ENCODE measurements at places on chromosomes 1 and 21. TPM values are rescaled to one million over a fixed set of nuclear protein-coding genes. Genes with fewer than 3 reads are reported as not detected.

NR1I3 gene
- total RNA-seq = not detected

F5 gene
- total RNA-seq = not detected

KIF21B gene
- total RNA-seq = 1.7 TPM

PRKAA2 gene
- 0.13 TPM for total RNA-seq

KRTAP24-1 gene
- not detected for total RNA-seq

CAPN2 gene
- total RNA-seq = 155 TPM

APCS gene
- not detected for total RNA-seq

GRCh38 chr1:91101328-91101727 is 79.5 kb upstream of the ZNF644 start:
- H3K27me3 ChIP-seq = no peaks in the 10 kb centered on the region
- DNase-seq = no peak
- H3K27ac ChIP-seq = no peak overlapping the region
- no peaks in the 10 kb centered on the region for H3K36me3 ChIP-seq

- no peaks in the 10 kb centered on the region for H3K36me3 ChIP-seq
- DNase-seq = no peak
- no peaks in the 10 kb centered on the region for H3K27me3 ChIP-seq
- H3K4me3 ChIP-seq = no peak overlapping the region
These were observed 141.9 kb downstream of the CLEC20A start for GRCh38 chr1:178354816-178355215.

DNA sequence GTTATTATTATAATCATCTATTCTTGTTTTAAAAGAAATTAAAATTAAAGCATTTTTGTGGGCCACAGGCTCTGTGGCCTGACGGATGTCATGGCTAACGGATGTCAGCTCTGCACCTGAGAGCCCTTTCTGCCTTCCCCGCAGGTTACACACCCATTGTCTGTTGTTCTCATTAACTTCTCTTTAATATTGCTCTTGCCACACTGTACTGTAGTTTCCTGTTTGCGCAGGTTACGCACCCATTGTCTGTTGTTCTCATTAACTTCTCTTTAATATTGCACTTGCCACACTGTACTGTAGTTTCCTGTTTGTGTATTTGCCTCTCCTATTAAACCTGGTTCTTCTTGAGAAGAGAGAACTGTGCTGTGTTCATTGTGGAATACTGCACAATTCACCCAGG is 294.4 kb upstream of the PLXNA2 start:
- H3K36me3 ChIP-seq = no peaks in the 10 kb centered on the region
- peaks cover 6% of the 10 kb centered on the region for H3K4me1 ChIP-seq
- no peak overlapping the region for H3K27ac ChIP-seq

DNA sequence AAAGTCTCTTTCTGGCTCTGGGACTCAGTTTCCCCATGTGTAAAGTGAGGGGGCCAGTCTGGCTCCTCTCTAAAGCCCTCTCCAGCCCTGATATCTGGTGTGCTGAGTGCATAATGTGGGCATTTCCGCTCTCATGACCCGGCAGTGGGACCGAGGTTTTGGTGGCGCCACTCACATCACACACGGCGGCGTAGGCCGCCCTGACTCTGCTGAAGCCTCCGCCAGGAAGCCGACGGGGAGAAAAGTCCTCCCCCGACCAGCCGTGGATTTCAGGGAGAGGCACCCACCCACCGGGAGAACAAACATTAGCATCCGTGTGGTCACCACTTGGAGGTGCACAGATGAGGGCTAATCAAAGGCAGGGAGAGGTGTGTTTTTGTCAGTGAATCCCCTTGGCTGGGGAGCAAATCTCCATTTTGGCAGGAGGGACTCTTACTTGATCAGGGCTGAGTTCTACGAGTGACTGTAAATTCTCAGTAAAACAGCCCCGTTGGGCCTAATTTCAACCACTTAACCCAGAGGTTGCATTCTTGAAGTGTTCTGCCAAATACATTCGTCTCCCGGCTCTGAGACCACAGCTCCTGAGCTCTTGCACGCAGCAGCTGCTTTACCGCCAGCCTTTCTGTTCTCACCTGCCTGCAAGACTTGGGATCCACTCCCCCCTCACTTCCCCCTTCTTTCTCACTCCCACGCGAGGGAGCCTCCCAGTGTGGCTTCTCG is 118.2 kb downstream of the FOXD2 start:
- no peaks in the 10 kb centered on the region for H3K36me3 ChIP-seq
- H3K4me3 ChIP-seq = no peak overlapping the region
- no peaks in the 10 kb centered on the region for H3K27me3 ChIP-seq
- no peak overlapping the region for H3K27ac ChIP-seq
- H3K4me1 ChIP-seq = peaks cover 11% of the 10 kb centered on the region
- no peak for DNase-seq

DNA sequence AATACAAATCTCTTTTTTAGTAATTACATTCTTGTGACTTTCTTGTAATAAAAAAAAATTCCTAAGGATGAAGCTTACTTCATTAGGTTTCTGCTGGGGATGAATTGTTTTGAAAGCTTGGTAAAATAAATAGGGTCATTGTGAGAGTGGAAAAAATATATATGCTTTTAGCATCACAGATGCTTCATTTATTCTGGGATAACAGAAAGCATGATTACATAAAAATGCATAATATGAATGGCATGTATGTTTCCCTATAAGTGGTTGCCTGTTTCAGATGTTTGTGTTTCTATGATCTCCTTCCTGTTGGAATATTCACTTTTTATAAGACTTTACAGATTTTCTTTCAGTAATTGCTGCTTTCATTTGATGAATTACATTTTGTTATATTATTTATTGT is 42.3 kb downstream of the HMCN1 start:
- no peak overlapping the region for H3K4me3 ChIP-seq
- no peaks in the 10 kb centered on the region for H3K36me3 ChIP-seq
- H3K27me3 ChIP-seq = no peaks in the 10 kb centered on the region
- no peak for DNase-seq

DNA sequence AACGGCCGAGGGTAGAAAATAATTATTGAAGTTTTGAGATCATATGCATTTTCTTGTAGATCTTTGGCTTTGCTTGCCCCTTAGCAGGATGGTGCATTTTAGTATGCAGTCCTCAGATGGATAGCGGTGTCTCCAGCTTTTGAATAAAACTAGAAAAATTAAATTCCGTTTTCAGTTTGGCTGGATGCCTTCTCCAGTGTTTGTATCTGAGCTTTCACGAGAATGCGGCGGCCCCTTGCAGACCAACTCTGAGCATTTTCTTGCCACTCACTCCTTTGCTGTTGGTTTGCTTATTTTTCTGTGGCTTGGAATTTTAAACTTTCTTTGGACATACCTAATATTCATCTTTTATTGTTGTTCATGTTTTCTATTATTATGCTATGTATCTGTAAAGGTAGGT is 192.6 kb downstream of the NFIA start:
- no peaks in the 10 kb centered on the region for H3K36me3 ChIP-seq
- no peak overlapping the region for H3K4me3 ChIP-seq
- DNase-seq = no peak
- no peaks in the 10 kb centered on the region for H3K27me3 ChIP-seq

DNA sequence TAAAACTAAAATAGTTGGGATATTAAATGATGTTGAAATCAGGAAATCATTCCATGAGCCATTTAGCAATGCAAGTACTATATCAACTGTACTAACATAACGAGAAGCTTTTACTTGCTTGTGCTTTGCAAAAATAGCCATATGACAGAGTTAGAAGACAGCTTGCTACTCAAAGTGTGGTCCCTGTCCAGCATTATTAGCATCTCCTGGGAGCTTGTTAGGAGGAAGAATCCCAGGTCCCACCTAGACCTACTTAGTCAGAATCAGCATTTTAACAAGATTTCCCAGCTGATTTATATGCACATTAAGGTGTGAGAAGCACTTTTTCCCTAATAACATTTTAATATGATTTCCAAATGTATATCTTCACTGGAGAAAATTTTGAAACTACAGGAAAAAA is 4.7 kb downstream of the PRKACB start:
- DNase-seq = no peak
- no peaks in the 10 kb centered on the region for H3K36me3 ChIP-seq
- H3K27ac ChIP-seq = no peak overlapping the region
- H3K4me3 ChIP-seq = no peak overlapping the region

GRCh38 chr1:23807453-23807852 is 6.9 kb upstream of the GALE start:
- DNase-seq = no peak
- H3K27ac ChIP-seq = no peak overlapping the region
- no peaks in the 10 kb centered on the region for H3K27me3 ChIP-seq
- H3K4me1 ChIP-seq = no peaks in the 10 kb centered on the region
- H3K36me3 ChIP-seq = peaks cover 2% of the 10 kb centered on the region

- peaks cover 62% of the 10 kb centered on the region for H3K27me3 ChIP-seq
- no peak overlapping the region for H3K27ac ChIP-seq
- no peaks in the 10 kb centered on the region for H3K4me1 ChIP-seq
- no peaks in the 10 kb centered on the region for H3K36me3 ChIP-seq
These were observed 2.4 kb downstream of the IGSF21 start for GRCh38 chr1:18109756-18110597.

DNA sequence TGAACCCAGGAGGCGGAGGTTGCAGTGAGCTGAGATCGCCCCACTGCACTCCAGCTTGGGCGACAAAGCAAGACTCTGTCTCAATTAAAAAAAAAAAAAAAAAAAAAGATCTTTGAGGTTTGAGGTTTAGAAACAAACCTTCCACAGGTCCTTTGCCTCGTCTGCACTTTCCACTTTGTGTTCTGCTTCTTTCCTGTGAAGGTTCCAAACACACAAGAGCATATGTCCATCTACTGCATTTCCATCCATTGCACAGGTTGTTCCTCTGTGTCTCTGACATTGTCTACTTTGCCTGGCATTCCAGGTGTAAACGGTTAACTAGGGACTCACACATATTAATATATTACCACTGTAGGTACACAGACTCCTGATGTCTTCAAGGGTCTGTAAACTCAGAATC is 40.1 kb downstream of the DSTYK start:
- DNase-seq = no peak
- H3K27me3 ChIP-seq = no peaks in the 10 kb centered on the region
- H3K27ac ChIP-seq = no peak overlapping the region
- H3K4me3 ChIP-seq = no peak overlapping the region
- peaks cover 56% of the 10 kb centered on the region for H3K4me1 ChIP-seq
- peaks cover 22% of the 10 kb centered on the region for H3K36me3 ChIP-seq

DNA sequence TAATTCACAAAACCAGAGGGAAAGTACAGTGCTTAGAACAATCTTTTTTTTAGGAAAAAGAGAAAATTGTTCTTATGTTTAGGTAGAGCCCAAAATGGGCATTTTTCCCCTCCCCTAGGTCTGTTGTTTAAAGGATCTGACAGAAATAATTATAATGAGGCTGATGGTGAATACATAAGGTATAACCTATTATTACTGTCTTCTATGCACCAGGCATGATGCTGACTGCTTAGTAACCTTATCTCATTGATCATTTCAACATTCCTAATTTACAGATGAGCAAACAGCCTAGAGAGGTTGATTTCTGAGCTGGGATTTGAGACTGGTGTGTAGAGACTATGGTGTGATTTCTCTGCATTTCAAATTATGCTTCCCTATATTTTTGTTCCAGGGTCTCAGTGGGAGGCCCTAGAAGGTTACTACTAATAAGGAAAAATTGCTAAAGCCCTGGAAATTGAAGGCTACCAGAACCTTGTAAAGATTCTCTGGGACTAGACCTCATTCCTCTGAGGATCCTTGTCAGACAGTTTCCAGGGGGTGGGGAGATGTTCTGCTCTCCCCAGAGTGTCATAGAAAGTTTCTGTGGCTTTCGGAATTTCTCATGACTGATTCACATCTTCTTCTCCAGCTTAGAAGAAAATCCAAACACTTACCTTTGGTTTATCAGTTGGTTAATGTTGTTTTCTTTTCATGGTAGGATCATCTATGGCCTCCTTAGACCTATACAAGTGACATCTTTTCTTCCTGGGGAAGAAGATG is 44.9 kb downstream of the ROR1 start:
- H3K27ac ChIP-seq = no peak overlapping the region
- no peaks in the 10 kb centered on the region for H3K27me3 ChIP-seq
- H3K4me1 ChIP-seq = peaks cover 14% of the 10 kb centered on the region
- no peak for DNase-seq

DNA sequence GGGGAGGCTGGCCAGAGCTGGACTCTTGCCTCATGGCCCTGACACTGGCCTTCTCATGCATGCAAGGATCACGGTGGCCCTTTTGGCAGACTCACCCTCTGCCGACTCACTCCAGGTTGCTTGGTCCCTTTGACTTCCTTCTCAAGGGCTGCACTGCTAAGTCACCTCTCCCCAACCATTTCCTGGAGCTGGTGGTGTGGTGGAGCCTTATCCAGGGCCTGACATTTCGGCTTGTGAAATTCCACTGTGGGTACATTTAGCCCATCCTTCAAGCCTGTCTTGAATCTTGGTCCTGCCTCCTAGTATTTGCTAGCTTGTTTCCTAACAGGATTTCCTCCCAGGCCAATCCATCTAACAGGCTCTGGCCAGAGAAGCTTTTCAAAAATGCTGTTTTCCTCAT is 52.6 kb upstream of the JUN start:
- no peak overlapping the region for H3K4me3 ChIP-seq
- H3K27me3 ChIP-seq = no peaks in the 10 kb centered on the region
- no peaks in the 10 kb centered on the region for H3K36me3 ChIP-seq
- no peak overlapping the region for H3K27ac ChIP-seq

GRCh38 chr1:189429610-189430009 is 1048.1 kb downstream of the BRINP3 start:
- H3K4me3 ChIP-seq = no peak overlapping the region
- no peak for DNase-seq
- H3K27ac ChIP-seq = no peak overlapping the region

GRCh38 chr1:93845538-93846205 is 33.3 kb downstream of the DNTTIP2 start:
- no peaks in the 10 kb centered on the region for H3K27me3 ChIP-seq
- peaks cover 31% of the 10 kb centered on the region for H3K4me1 ChIP-seq
- H3K27ac ChIP-seq = peak overlapping the region; percentile 84
- peaks cover 8% of the 10 kb centered on the region for H3K36me3 ChIP-seq
- H3K4me3 ChIP-seq = peak overlapping the region; percentile 81

DNA sequence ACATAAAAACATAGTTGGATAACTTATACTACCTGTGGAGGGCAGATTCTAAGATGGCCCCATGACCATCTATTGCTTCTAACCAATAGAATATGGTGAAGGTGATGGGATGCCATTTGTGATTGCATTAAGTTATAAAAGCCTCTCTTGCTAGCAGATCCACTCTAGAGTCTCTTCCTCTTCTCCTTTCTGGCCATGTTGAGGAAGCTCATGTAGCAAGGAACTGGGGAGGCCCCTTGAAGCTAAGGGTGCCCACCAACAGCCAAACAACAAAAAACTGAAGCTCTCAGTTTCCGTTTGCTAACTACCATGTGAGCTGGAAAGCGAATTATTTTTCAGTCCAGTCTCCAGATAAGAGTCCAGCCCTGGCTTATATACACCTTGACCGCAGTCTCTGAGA is 16.0 kb upstream of the AGO1 start:
- H3K36me3 ChIP-seq = no peaks in the 10 kb centered on the region
- peaks cover 8% of the 10 kb centered on the region for H3K4me1 ChIP-seq
- no peak overlapping the region for H3K27ac ChIP-seq
- no peak for DNase-seq
- H3K4me3 ChIP-seq = no peak overlapping the region

DNA sequence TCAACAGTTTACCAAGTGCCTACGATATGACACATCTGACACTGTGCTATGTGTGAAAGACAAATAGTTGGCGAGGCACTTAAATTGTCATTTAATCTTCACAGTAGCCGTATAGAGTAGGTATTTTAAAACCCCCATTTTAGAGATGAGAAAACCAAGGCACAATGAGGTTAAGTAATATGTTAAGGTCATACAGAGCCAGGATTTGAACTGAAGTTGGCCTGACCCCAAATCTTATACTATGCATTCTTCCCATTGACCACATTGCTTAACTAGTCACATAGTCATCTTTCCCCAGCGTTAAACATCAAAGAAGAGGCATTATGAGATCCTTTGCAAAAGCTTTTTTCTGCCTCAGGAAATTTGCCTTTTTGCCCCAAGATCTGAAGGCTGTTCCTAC is 3.9 kb downstream of the INKA2 start:
- H3K27me3 ChIP-seq = no peaks in the 10 kb centered on the region
- H3K4me3 ChIP-seq = no peak overlapping the region
- no peak for DNase-seq
- H3K27ac ChIP-seq = no peak overlapping the region
- H3K36me3 ChIP-seq = peaks cover 13% of the 10 kb centered on the region
